NCI-H1105 treated with DMSO at 0.1 percent for 48 hours (cell line): ENCODE measurements at places on chromosomes 5 and 9.

DNA sequence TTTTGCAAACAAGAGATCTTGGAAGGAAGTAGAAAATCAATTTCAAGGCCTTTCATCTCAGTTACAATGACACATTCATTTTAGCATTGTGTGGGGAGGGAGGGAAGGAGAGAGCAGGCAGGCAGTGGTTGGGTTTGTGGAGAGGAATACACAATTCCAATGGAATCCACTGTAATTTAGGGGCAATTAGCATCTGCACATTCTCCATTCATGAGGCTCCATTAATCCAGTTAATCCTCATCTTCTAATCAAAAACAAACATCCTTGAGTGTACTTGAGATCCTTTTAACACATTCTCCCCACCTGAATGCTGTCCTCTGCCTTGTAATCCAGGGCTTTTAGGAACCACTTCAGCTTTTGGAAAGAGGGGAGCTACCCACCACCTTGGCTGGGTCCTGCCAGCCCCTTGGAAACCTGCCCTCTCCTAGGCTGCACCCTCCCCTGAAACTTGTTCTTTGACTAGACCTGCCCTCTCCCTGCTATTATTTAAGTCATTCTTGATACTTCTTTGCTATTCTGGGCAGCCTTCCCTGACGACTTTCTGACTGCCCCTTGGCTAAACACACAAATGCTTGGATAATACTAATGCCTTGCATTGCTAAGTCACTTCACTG is 271.2 kb downstream of the SLIT3 start:
- peak; percentile 88 for DNase-seq

DNA sequence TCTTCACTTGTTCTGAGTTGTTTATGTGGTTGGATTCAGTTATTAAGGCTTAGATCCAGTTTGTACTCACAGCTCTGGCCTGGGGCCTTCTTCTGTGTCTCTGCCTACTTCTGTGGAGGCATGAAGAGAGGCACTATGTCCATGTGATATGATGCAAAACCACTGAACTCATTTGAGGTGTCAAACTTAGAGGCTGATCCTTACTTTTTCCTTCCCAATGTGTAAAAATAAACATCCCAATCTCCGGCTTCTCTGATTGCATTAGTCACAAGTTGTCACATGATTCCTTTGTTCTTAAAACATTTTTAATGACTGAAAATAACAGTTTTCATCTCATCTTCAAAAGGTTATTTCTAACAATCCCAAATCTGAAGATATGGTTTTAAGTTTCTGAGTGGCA is 276.0 kb upstream of the RGMB start:
- DNase-seq: no peak

DNA sequence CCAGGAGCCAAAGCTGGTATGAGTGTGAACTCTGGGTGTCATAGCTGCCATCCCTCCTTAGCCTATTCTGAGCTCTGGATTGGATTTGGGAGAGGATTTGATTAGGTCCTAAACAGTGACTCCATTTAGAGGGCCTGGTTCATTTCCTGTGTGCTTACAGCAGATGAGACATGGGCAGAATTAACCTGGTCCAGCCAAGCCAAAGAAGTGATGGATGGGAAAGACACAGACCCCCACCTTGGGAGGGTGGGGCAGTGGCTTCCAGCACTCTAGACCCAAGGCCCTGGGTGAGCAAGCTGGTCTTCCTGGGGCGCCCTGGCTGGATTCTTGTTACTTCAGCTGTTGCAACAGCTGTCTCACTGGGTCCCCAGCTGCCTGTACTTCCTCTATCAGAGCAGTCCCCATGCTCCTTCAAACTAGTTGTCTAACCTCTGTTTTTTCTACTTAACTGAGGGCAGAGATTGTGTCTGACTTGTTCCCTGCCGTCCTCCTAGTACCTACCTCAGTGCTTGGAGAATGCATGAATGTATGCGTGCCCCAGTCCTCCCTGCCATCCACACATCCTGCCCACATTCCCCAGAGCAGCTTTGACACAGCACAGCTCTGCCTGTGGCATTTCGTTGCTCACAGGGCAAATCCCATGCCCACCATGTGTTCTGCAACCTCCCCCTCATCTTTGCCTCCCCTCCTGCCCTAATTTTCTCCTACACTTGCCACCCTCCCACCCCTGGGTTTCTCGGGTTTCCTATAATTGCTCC is 115.9 kb downstream of the RGS3 start:
- no peak for DNase-seq

DNA sequence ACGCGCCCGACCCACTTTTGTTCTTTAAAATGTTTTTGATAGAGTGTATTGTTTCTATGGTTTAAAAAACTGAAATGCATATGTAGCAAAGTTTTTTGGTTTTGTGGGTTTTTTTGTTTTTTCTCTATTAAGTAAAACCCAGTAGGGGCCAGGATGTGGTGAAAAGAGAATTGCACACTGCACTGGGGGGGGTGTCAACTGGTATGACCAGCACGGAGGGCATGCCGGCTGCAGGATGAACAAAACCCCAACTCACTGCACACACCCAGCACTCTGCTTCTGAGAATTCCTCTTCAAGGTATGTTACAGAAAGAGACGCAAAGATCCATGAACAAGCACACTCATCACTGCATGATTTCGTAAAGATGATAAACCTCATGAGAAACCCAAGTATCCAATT is 75.0 kb downstream of the STK10 start:
- DNase-seq: no peak

GRCh38 chr5:7827610-7828009 is 23.3 kb downstream of the CFAP90 start:
- no peak for DNase-seq

DNA sequence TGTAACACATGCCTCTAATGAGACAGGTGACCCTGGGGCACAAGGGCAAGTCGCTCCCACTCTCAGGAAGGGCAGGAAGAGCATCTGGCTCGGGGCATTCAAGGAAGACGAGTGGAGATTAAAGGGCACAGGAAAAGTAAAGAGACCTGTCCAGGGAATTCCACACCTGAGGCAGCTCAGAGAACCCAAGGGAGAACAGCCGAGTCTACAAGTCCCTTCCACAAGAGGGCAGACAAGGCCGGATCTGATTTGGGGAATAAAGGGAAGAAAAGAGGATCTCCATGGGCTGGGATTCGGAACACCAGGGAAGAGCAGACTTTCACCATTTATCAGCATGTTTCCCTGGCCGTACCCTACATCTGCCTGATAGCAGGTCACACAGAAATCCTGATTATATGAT is 28.1 kb downstream of the GPX3 start:
- DNase-seq: no peak

DNA sequence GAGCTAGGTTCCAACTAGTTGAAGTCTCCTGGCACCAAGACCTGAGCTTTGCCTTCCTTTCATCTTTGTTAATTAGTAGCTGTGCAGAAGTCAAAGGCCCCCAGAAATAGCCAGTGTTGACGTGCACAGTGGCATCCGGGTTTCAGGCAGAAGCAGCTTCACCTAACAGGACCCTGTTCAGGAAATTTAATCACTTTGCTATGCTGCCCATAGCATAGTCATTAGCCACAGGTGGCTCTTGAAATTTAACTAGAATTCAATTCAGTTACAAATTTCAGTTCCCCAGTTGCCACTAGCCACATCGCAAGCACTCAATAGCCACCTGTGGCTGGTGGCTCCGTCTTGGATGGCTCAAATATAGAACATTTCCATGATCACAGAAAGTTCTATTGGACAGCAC is 179.1 kb downstream of the GOLPH3 start:
- no peak for DNase-seq

DNA sequence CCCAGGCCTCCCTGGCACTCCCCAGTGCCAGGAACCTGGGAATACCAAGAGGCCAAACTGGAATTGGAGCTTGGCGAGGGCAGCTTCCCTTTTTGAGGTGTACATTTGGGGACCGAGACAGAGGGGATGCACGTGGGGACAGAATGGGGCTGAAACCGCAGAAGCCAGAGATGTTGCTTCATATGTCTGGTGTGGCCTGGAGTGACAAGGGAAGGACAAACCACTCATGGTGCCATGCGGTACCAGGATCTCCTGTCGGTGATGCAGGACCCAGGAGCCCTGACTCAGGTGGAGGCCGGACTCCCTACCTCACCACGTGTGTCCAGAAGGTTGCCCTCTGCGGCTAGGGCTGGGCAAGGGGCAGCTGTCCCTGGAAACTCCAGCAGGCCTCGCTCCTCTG is 4.0 kb upstream of the CSF2 start:
- no peak for DNase-seq

GRCh38 chr5:174110310-174110709 is 64.8 kb downstream of the NSG2 start:
- DNase-seq: no peak

DNA sequence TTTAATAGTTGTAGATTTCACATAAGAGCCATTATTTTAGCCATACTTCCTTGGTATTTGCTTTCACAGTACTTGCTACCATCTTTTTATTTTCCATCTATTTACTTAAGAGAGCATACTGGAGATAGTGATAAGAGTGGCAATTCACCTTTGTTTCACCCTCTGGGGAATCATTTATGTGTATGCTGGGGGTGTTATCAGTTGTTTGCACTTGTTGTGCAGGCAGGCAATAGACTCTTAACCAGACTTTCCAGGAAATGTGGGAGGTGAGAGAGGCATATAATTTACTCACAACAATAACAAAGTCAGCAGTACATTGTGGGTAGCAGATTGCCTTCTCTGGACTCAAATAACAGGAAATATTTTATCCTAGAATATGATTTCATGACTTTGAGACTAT is 1018.3 kb downstream of the CDH12 start:
- no peak for DNase-seq

DNA sequence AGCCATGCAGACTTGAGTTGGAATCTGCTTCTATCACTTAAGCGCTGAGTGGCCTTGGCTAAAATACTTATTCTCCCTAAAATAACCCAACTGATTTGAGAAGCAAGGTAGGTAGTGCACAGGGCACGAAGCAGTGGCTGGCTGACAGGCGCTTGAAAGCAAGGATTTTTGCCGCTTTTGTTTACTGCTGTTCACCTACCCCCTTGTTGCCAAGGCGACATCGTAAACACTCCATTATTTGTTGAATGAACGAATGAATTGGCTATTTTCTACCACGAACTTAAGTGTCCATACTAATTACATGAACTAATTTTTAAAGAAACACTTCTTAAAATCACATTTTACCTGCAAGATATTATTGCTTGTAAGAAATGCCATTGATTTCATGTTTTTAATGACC is 98.0 kb downstream of the ANKH start:
- peak; percentile 39 for DNase-seq

DNA sequence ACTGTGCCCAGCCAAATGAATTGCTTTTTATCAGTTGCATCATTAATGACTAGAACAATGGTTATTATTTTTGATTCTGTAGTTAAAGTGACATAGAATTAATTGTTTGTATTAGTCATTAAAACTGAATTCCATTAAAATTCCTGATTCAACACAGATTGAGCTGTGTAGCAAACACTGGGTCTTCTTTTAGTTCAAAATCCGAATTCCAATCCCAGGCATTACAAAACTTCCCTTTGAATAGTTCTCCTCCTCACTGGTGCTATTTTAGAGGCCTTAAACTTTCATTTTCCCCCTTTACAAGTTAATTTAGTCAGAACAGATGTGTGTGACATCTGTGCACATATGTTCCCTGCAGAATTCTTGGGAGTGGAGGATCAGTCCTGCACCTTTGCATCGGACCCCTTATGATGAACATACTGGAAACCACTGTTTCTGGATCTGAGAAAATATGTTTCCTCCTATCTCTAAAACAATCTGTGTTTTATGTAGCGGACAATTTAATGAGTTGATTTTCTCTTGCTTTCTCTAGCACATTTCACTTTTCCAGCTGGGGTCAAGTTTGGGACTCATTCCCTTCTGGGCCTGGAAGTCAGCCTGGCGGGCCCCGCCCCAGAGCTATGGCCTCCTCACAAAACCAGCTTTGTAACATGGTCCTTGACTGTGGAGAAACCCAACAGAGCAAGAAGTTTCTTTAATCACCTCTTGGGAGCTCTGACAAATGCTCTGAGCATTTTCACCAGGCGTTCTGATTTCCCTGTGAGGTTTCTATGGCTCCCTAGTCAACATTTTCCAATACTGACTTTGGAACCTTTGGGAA is 87.9 kb upstream of the MAMDC2 start:
- no peak for DNase-seq

DNA sequence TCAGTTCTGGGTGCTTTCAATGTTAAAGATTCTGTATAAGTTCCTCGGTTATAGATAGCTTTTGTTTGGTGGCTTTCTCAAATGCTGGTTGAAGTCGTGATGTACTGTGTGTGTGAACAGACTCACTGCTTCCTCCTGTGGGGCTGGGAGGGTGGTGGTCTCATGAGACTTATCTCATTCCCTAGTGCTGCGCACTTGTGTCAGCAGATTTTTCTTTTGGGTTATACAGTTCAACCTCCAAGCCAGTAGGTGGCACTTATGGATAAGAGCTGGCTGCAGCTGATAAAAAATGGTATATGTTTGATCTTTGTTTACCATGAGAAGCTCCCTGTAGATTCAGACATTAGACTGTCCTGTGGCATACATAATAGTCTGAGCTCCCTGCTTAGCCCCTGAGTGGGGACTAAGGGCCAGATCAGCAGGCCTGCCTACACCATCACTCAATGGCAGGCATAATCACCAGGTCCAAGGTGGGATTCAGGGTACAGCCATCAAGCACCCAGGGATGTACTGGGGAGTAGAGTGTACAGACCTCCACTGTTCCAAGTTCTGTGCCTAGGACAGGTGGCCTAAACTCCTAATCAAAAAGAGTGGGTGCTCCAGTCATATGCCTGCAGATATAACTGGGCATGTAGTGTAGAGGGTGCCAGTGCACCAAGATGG is 174.2 kb downstream of the OXCT1 start:
- peak; percentile 9 for DNase-seq

DNA sequence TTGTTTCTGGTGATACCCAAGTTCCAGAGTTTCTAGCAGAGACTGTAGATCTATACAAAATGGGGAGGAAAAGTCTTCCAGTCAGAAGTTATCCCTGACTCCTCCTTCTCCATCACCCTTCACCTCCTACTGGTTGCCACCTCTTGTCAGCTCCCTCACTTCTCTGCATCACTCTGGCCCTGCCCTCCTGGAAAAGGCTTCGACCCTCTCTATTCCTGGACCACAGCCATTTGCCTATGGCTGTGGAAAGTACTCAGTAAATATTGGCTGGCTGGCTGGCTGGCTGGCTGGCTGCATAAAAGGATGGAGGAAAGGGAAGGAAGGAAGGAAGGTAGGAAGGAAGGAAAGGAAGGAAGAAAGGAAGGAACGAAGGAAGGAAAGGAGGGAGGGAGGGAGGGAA is 32.7 kb upstream of the ABCA1 start:
- no peak for DNase-seq

GRCh38 chr5:8756498-8757084 is 789.3 kb downstream of the SEMA5A start:
- peak; percentile 42 for DNase-seq

- no peak for DNase-seq
Observed at GRCh38 chr9:4558371-4558998, 68.2 kb downstream of the SLC1A1 start.

- no peak for DNase-seq
Observed at GRCh38 chr5:91293131-91293530, 90.0 kb downstream of the ARRDC3 start.

DNA sequence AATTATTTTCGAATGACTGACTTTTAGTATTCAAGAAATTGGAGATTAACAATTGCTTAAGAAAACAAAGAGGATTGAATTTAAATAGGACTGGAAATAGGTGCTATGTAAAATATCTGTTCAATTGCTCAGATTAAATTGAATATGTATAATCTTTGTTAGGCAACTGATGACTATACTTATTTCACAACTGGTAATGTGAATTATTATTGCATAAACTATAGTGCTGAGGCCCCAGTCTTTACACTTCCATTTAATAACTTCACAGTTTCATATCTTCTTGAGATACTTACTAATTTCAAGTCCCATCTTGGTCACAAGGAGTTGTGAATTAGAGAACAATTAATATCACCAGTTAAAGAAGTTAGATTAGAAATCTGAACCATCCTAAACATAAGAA is 16.7 kb downstream of the CEP78 start:
- no peak for DNase-seq
